ENCODE measurements at places on chromosomes 5 and 9.

DNA sequence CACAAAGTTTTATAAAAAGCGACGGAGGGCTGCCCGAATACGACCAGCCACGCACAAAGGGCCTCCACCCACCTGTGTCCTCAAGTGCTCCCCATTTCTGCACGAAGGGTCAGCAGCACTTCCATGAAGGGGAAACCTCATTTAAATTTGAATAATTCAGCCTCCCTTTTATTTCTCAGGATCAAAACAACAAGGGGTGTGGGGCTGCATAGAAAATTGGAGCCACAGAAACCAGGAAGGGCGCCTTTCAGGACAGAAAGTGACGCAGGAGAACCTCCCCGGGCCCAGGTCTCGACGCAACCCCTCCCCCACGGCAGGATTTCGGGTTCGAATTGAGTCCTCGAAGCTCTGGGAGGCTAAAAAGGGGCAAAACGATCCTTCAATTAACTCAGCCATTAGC is 2.1 kb downstream of the NRARP start:
- H3K4me1 ChIP-seq: peaks cover 35% of the 10 kb centered on the region
- no peaks in the 10 kb centered on the region for H3K36me3 ChIP-seq
- H3K27me3 ChIP-seq: no peaks in the 10 kb centered on the region
- DNase-seq: no peak
- no peak overlapping the region for H3K4me3 ChIP-seq
- no peak overlapping the region for H3K27ac ChIP-seq

GRCh38 chr9:27654629-27655285 is 81.5 kb upstream of the C9orf72 start:
- no peak overlapping the region for H3K4me3 ChIP-seq
- no peak overlapping the region for H3K27ac ChIP-seq
- H3K4me1 ChIP-seq: no peaks in the 10 kb centered on the region
- H3K36me3 ChIP-seq: no peaks in the 10 kb centered on the region

GRCh38 chr5:55535199-55535905 is 588 bp upstream of the PLPP1 start:
- H3K4me1 ChIP-seq: peaks cover 6% of the 10 kb centered on the region
- no peak for DNase-seq
- peak overlapping the region; percentile 74 for H3K4me3 ChIP-seq
- peak overlapping the region; percentile 94 for H3K27ac ChIP-seq
- H3K27me3 ChIP-seq: no peaks in the 10 kb centered on the region

DNA sequence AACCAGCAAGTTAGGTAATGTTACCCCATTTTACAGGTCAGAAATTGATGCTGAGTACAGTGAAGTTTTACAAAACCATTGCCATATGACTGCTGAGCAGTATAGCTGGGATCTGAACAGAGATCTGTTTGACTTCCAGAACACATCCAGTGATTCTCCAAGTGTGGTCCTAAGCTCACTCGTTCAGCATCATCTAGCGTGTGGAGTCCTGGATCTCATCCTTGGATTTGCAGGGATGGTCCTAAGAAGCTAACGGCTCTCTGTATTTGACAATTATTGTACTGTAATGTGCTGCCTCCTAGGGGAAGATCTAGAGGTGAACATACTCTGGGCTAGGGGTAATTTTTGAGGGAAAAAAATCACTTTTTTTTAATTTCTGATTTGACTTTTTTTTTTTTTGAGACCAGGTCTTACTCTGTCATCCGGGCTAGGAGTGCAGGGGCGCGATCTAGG is 1.4 kb downstream of the SLC26A2 start:
- no peak overlapping the region for H3K4me3 ChIP-seq
- no peaks in the 10 kb centered on the region for H3K36me3 ChIP-seq
- no peaks in the 10 kb centered on the region for H3K27me3 ChIP-seq
- peaks cover 12% of the 10 kb centered on the region for H3K4me1 ChIP-seq

- no peaks in the 10 kb centered on the region for H3K27me3 ChIP-seq
- no peak for DNase-seq
- no peak overlapping the region for H3K4me3 ChIP-seq
- peaks cover 50% of the 10 kb centered on the region for H3K36me3 ChIP-seq
These were observed 104.0 kb downstream of the ERCC6L2 start for GRCh38 chr9:95979446-95979845.

DNA sequence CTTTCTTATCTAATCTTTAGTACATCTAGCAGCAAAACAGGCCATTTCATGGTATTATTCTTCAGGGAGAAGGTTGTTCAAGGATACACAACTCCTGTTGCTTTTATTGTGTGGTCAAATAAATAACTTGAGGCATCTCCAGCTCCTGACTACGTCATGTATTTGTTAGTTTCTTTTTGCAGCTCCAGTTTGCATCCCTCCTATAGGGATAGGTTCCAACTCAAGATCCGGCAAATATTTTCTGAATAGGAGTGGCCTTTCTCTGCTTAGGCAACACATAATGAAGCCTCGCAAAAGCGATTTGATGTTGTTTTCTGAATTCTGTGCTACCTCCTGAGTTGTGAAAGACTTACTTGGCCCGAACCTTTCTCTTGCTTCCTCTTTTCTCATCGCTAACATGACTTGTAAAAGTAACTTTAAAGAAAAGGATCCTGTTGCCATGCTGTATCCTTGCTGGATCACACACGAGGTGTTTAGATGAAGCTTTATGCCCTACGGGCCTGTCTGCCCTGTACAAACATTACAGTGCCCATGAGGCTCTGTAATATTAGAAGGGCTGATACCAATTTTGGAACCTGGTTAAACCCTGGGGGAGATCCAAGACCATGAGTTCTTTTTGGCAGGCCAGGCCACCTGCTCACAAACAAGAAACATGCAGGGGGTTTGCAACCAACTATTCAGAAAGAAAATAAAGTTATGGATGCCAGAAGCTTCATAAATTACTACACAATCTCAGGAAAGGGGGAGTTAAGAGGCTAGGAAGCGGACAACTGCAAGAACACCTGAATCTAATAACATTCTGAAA is 149.8 kb upstream of the FGF10 start:
- no peak for DNase-seq
- H3K36me3 ChIP-seq: no peaks in the 10 kb centered on the region
- no peaks in the 10 kb centered on the region for H3K27me3 ChIP-seq
- H3K4me1 ChIP-seq: no peaks in the 10 kb centered on the region
- no peak overlapping the region for H3K4me3 ChIP-seq

DNA sequence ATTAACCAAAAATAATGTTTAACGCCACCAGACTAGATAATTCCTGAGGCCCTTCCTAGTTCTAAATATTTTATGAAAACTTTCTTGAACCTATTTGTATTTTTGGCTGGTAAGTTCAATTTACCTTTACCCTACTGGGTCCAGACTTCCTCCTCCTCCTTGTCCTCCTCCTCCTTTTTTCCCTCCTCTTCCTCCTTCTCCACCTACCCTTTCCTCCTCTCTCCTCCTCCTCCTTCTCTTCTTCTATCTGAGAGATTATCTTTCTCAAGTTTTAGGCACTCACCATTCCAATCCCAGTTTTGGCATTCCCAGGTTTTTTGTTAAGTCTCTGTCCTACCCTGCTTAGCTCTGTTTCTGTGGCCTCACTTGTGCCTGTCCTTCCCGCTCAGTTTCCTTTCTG is 24.7 kb upstream of the RAPGEF1 start:
- peaks cover 8% of the 10 kb centered on the region for H3K27me3 ChIP-seq
- no peak overlapping the region for H3K27ac ChIP-seq
- H3K4me1 ChIP-seq: peaks cover 3% of the 10 kb centered on the region
- no peak overlapping the region for H3K4me3 ChIP-seq

Measured in SK-N-SH (cell line).